Astrocyte (in vitro differentiated cells and primary cell): ENCODE measurements at places on chromosomes 5 and 9.
A peak's percentile ranks its signal among the peaks of the same experiment; 100 is the strongest.

- no peak for DNase-seq
Observed at GRCh38 chr5:39052141-39052540, 22.1 kb downstream of the RICTOR start.

GRCh38 chr5:166781737-166782136 lies 1509.7 kb upstream of the WWC1 start:
- DNase-seq: no peak

DNA sequence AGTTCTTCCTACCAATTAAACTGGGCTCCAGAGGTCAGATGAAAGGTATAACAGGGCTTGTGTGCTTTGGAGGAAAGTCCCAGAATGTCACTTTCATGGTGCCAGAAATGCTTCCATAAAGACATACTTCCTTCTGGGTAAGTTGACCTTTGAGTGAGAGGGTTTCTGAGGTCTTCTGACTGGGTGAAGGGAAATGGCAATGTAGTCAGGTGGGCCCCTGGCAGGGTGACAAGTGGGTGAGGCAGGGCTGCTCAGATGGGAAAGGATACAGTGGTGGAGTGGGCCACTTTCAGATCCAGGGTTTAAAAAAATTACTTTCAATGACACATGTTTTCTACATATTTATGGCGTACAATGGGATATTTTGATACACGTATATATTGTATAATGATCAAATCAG lies 136.5 kb upstream of the PITX1 start:
- DNase-seq: no peak

GRCh38 chr9:74361508-74361907 lies 135.6 kb upstream of the RORB start:
- no peak for DNase-seq

GRCh38 chr5:144247131-144247530 lies 76.5 kb downstream of the KCTD16 start:
- no peak for DNase-seq

DNA sequence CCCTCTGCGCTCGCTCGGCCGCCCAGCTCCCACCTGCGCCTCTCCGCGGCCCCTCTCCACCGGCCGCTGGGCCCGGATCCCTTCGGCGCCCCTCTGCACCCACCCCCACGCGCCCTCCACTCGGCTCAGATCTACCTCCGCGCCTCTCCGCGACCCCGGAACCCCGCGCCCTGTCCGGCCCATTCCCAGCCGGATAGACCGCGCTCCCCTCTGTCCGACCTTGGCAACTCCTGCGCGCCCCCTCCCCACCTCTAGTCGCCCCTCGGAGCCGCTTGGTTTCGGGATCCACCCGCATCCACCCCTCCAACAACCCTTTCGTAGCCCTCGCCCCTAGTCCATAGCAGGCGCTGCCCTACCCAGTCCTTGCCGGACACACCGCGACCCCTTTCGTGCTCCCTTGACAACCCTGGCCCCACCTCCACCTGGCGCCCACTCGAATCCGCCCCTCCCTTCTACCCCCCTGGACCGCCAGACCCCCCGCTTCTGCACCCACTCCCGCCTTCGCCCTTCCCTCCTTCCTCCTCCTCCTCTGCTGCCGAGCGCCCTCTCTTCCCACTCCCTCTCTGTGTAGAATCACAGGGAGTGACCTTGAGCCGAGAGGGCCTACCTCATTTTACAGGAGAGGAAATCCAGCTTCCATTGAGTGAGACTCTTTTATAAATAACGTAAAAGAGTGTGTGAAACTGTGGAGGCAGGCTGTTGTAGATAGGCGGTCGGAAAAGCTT lies 525 bp upstream of the AK3 start:
- no peak for DNase-seq

DNA sequence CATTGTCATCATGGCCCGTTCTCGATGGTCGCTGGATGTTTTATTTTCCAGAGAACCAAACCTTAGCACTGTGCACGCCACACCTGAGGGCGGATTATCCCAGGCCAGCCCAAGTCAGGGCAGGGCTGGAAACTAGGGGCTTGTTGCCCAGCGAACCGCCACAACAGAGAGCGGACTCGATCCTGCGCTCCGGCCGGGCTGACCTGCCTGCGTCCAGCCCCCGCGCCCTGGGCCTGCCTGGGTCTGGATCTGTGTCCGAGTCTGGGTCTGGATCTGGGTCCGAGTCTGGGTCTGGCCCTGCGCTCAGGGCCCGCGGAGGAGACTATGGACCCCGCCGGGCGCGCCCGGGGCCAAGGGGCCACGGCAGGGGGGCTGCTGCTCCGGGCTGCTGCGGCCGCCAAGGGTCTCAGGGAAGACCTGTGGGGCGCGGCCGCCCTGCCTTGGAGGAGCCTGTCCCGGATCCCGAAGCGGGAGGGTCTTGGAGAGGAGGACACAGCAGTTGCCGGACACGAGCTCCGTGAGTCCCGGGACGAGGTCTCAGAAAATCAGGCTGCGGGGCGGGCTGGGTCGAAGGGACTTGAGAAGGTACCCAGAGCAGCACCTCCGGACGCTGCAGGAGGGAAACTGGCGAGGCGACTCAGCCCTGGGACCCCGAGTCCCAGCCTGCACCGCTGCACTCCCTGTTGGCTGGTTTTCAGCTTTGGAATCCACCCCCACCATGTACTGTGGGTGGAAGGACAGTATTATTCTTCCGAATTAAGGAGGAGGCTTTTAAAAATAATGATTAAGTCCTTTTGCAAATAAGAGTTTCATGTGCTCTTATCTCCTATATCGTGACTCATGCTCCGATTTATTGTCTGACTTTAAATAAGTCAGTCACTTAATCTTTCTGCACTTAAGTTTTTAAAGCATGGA lies at the start of gene ANKDD1B:
TSS of gene ANKDD1B (plus strand) at position 143 of the 915 bp plus-strand sequence. CDS start at position 325, 182 bp downstream.
- DNase-seq: peak; percentile 55

GRCh38 chr5:81786991-81787390 lies 36.1 kb upstream of the SSBP2 start:
- DNase-seq: no peak

- peak; percentile 14 for DNase-seq
Observed at GRCh38 chr5:139847790-139848507, 52.3 kb downstream of the PSD2 start.

DNA sequence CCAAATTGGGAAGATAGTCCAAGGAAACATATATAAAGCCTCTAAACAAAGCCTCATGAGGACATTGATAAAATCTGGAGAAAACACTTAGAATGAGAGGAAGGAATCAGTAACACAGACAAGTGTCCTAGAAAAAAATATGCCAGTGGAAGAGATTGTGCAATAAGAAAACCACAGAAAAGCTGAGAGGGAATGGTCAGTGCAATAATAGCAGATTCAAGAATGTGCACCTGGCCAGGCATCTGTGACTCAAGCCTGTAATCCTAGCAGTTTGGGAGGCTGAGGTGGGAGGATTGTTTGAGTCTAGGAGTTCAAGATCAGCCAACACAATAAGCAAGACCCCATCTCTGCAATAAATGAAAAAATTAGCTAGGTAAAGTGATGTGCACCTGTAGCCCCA lies 691.2 kb upstream of the CDH6 start:
- peak; percentile 79 for DNase-seq

DNA sequence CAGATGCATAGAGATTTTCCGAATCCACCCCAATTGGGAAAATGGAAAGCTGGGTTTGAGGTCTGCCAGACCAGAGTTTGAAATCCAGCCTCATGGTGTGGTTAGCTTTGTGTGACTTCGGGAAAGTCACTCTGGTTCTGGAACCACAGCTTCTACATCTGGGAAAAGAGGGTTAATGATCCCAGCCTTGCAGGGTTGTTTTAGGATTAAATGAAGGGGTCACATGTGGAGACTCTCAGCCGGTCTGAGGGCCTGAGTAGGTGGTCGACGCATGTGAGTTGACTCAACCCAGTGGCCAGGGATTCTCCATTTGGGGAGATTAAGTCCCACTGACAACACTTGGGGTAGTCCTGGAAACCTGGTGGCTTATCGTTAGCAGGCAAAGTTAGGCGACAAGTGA lies 6.1 kb downstream of the ZNF618 start:
- no peak for DNase-seq

GRCh38 chr9:123928533-123929176 lies 1.3 kb downstream of the DENND1A start:
- peak; percentile 25 for DNase-seq

- peak; percentile 95 for DNase-seq
Observed at GRCh38 chr5:109656829-109657228, 32.9 kb upstream of the MAN2A1 start.

GRCh38 chr5:154611341-154611767 lies 133.3 kb upstream of the HAND1 start:
- DNase-seq: peak; percentile 12

DNA sequence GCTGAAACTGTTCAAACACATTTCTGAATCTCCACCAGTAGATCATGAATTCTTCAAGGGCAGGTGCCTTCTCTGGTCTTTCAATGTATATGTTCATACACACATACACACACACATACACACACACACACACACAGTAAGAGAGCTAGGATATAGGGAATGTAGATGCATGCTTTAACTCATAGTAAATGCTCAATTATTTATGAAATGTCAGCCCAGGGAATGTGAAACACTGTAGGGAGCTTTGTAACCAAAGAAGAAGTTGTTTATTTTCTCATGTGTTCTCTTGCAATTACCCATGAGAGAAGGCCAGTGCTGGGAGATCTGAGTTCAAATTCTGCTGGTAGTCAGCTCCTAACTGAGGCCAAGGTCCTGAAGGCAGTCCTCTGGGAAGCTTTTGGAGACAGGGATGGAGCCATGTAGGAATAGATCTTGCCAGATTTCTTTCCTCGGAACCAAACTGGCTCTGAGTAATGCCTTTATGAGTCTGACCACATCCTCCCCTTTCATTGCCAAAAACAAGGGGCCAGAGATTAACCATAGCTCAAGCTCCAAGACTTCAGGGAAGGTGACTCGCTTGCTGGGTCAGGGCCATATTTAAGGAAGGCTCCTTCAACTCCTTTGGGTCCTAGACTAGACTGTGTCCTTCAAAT lies 487.0 kb upstream of the TNC start:
- DNase-seq: peak; percentile 96

GRCh38 chr5:84480873-84481637 lies 96.4 kb upstream of the EDIL3 start:
- DNase-seq: peak; percentile 6

GRCh38 chr5:168796000-168796399 lies 216.8 kb upstream of the PANK3 start:
- no peak for DNase-seq

DNA sequence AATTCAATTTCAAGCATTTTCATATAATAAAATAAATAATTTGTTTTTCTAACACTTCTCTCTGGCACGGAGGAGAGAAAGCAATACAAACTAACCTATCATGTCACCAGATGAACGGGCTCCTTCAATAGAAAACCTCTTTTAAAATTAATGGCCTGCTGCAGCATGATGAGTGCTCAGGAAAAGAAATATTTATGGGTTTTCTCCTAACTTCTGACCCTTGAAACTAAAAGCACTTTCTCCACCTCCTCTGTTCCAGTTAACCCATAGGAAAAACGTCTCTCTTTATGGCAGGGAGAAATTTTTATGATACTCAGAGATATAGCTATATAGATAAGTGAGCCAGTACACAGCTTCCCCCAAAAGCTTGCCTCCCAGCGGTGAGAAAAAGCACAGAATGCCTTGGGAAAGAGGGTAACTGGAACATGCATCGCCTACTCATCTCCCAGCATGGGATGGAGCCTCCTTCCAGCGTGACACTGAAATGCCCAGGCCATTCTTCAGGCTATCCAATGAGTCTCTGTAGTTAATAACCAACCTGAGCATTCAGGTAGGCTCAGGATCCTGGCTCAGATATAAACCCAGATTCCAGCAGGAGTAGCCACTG lies 963.0 kb upstream of the DMAC1 start:
- DNase-seq: no peak

DNA sequence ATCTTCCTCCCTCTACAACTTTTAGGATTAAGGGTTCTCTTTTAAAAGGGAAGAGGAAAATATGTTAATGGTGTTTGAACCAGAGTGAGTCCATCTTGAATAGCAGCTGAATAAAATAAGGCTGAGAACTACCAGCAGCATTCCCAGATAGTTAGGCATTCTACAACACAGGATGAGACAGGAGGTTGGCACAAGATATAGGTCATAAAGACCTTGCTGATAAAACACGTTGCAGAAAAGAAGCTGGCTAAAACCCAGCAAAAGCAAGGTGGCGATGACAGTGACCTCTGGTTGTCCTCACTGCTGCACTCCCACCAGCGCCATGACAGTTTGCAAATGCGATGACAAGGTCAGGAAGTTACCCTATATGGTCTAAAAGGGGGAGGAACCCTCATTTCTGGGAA lies 77.8 kb downstream of the PLK2 start:
- no peak for DNase-seq

- peak; percentile 25 for DNase-seq
Observed at GRCh38 chr9:16825331-16825725, 45.1 kb downstream of the BNC2 start.

DNA sequence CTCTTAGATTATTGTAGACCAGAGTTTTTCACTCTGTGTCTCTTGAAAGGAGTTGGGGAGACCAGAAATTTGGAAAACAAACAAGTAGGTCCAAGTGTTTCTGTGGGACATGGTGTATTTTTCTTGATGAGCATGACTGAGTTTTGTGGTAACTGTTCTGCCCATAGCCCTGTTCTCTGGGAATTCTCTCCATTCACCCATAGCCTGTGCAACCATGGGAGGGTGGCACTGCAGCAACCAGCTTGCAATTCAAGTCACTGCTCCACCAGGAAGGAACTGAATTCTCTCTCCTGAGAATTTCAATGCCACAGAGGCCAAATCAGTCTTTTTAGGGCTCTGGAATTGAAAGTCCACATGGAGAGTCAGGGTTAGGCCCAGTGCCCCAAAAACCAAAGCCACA lies 475.3 kb upstream of the TRPC7 start:
- no peak for DNase-seq

GRCh38 chr5:21225223-21226064 lies 1237.4 kb upstream of the CDH18 start:
- DNase-seq: no peak

- DNase-seq: peak; percentile 70
Observed at GRCh38 chr5:54719384-54720283, 202.1 kb downstream of the SNX18 start.

- no peak for DNase-seq
Observed at GRCh38 chr9:7273575-7273974, 515.8 kb downstream of the KDM4C start.

DNA sequence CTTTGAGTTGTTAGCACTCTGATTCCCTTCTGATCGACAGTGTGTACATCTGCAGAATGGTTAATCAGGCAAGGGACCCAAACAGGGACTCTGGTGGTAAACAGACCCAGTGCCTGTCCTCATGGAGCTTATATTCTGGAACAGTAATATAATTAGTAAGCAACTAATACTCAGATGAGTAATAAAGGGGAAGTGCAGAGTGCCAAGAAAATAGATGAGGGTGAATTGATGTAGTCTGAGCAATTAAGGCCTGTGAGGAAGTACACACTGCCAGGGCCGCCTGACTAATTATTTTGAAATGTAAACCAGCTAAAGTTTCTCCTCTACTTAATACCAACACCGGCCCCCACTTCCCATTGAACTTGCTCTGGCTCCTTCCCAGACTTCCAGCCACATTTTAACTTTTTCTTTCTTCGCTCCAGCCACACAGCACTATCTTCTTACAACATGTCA lies 4.2 kb downstream of the DHX29 start:
- peak; percentile 97 for DNase-seq

DNA sequence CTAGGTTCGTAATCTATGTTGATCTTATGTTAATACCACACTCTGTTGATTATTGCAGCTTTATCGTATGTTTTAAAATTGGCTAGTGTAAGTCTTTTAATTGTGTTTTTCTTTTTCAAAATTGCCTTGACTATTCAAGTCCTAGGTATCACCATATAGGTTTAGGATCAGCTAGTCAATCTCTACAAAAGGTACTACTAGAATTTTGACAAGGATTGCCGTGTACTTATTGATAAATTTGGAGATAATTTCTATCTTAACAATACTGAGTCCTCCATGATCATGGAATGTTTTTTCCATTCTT lies 117.9 kb upstream of the PRSS3 start:
- DNase-seq: no peak
